ENCODE measurements at places on chromosomes 7 and 10.

DNA sequence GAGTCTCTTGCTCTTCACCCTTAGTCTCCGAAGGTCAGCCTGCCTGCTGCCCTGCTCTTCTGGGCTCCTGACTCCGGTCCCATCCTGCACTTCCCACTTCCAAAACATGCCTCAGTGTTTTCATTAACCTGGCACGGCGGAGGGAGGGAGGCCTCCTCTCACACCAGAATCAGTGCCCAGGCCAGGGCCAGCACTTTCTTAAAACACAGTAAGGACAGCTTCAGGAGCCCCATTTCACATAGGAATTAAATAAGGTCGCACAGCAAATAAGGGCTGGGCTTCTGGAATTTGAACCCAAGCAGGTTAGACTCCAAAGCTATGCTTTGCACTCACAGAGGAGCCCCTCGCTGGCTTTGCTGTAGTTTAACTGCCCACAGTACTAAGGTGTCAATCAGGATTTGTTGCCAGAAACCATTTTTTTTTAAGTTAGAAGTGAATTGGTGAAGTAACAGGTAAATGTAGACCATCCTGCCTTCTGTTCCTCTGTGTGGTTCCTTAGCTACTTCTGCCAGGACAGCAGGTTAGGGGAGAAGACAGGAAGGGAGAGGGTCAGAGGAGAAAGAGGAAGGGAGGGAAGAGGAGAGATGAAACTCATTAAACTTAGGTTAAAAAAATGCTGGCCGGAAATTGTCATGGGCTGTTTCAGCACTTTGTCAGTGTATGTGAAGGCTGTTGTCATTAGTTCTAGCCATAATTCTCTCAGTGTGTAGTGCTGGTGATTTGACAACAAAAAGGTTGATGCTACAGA, 1.1 kb downstream of the RASSF4 start:
- DNase-seq = no peak

DNA sequence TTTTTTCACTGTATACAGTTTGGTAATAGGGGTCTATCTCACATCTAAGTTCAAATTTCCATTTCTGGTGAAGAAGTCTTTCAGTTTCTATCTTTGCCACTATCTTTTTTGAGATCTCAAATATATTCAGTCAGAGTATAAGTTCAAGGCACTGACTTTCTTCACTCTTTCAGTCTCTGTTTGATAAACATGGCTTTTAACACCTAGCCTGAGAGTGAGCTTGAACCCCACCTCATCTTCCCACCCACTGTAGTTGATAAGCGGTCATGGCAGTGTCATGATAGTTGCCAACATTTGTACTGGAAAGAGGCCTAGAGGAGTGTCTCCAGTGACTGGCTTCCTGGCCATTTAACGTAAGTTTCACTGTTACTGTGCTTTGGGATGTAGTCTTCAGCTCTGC, 41.2 kb upstream of the AGR3 start:
- DNase-seq = no peak

GRCh38 chr10:19385846-19386450, 337.3 kb downstream of the MALRD1 start:
- no peak for DNase-seq

- peak; percentile 33 for DNase-seq
Observed at GRCh38 chr7:46283852-46284251, 362.8 kb upstream of the IGFBP3 start.

DNA sequence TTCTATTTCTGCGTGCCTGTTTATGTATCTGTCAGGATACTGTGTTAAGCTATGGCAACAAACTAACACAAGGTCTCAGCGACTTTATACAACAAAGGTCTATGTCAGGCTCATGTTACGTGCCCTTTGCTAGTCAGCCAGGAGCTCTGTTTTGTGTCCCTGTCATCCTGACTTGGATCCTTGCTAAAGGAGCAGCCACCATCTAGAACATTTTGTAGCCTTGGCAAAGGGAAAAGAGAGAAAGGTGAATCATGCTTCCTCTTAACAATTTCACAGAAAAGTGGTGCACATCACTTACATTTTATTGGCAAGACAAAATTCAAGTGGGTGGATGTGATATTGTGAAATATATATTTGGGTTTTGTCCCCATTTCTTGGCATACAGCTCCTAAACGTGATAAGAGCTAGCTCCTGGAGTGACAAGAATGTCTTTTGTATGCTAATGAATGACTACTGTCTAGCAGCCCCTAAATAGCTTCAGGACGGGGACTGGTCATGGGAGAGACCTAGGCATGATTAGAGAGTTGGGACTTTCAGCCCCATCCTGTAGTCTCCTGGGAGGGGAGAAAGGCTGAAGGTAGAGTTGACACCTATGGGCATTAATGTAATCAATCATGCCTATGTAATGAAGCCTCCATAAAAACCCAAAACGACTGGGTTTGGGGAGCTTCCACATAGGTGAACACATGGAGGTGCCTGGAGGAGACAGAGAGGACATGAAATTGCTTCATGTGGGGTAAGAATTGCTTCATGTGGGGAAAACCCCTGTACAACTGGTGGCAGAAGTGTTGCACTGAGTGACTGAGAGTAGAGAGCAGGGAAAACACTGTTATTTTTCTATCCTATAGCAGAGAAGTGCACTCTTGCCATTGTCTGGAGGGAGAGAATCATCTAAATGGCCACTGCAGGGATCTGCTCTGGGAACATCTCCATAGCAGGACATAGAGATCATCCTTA, 33.0 kb downstream of the MRPL32 start:
- DNase-seq = no peak

GRCh38 chr10:77667426-77668324, 30.1 kb upstream of the KCNMA1 start:
- peak; percentile 62 for DNase-seq

DNA sequence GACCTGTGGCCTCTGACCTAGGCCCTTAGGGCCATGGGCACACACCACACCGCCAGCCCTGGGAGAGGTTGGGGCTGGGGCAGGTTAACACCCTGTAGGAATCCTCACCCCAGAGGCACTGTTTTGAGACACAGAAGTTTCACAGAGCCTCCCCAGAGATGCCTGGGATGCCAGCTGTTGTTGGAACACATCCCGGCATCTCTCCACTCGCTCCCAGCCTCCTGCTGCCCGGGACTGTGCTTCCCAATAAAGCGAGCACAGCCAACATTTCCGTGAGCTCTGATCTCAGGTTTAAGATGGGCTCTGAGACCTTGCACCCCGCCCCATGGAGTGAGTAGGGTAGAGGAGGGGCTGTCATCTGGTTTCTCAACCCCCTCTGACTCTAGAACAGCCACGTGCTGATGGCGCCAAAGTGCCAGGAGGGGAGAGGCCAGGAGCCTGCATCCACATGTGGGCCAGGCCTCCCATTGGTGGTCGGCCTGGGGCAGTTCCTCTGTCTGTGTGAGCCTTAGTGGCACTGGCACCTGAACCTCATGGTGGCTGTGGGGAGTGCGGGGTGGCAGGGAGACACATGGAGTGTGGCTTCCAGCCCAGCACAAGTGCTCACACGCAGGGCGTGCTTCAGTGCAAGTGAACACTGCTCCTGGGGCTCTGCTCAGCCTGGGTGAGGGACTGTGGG, 54.7 kb downstream of the RASGEF1A start:
- peak; percentile 23 for DNase-seq

DNA sequence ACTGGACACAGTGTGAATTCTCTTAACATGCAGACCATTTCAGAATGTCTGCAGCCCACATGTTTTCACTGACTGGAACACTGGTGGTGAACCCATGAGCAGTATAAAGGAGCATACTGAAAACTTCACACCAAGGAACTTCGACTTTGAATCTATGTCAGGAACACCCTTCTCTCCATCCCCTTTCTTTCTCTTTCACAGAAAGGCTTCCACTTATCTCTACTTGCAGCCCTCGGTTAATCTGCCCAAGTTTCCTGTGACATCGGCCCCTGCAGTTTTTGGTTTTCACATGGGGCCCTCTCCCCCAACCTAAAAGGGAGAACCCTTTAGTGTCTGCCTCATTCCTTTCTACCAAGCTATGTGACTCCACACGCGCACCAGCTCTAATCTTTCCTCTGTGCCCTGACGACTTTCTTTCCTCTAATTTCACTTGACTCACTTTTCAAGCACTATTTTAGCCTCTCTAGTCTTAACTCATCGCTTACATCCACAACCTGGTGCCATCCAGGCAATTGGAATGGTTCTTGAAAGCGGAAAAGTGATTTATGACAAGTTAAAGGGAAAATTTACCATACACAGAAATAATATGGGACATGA, 70.1 kb downstream of the RELN start:
- no peak for DNase-seq

DNA sequence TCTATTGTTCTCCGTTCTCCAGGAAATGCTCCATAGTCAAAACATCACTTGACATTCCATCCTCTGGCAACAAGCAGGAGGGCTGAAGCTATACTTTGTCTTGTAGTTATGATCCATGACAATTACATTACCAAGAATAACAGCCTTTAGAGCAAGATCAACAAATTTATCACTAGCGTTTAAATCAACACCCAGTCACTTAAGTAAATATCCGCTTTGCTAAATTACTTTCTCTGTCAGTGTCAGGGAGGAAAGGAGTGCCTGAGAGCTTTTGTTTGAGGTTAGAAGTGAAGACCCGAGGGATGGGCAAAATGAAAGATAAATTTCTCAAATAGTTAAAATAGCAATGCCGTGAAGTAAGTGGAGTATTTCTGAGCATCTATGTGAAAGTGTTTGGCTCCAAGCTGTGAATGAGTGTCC, 236.1 kb upstream of the BMPER start:
- DNase-seq = peak; percentile 48

DNA sequence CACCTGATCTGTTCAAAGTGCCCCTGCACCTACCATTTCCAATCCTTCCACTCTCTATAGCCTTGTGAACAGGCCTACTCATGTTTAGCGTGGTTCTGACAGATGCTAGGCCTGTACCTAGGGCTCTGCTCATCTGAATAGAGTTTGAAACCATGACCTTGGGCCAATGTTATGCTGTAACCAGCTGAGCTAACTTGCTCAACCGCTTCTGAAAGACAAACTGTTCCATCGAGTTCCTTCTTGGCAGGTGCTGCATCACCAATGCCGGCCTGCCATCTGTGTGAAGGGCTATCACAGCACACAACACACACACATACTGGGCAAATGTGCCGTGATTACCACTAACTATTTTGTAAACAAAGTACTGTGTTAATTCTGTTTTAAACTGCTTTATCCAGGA, 419.0 kb upstream of the GALNT17 start:
- DNase-seq = no peak

- no peak for DNase-seq
Observed at GRCh38 chr7:68362745-68363518, 1235.3 kb upstream of the AUTS2 start.

DNA sequence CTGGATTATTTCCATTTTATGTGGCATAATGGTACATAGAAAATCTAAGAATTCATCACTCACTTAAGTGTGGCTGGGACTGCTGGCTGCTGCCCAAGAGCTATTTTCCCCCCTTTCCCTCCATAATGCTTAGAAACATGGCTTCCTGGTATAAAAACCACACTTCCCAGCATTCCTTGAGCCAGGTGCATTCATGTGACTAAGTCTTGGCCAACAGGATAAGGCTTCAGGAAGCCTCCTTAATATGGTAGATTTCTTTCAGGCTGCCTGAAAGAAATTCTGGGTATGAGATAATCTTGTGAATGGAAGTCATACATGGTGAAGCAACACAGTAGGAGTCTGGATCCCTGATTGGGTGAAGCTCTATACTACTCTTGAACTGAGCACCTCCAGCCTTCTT, 178.0 kb downstream of the JAZF1 start:
- DNase-seq = peak; percentile 44

DNA sequence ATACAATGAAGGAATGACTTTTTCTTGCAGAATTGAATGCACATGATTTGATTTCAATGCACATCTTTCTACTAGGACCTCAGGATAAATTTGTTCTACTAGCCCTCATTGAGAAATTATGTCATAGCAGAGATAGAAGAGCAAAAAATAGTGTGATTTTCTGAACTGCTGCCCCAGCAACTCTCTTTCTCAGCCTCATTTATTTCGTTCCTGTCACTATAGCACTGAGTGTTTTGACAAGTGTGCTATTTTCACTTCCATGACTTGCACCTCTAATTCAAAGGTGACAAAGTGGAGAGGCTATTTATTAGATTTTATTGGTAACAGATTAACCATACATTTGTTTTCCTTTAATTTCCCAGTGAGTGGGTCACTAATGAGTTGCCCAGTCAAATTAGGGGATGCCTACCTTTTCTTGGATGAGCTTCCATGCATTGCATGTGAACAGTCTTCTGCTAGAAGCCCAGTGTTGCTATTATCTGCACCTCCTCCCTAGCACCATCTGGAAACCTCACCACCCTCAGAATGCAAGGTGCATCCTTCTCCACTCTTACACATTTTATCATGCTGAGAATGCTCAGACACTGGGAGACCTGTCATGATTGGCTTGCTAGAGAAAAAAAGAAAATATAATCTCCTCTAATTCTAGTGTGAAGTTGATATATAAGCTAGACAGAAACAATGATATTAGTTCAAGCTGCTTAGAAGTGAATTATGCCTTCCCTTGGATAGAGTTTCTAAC, 119.6 kb upstream of the CTTNBP2 start:
- DNase-seq = no peak

DNA sequence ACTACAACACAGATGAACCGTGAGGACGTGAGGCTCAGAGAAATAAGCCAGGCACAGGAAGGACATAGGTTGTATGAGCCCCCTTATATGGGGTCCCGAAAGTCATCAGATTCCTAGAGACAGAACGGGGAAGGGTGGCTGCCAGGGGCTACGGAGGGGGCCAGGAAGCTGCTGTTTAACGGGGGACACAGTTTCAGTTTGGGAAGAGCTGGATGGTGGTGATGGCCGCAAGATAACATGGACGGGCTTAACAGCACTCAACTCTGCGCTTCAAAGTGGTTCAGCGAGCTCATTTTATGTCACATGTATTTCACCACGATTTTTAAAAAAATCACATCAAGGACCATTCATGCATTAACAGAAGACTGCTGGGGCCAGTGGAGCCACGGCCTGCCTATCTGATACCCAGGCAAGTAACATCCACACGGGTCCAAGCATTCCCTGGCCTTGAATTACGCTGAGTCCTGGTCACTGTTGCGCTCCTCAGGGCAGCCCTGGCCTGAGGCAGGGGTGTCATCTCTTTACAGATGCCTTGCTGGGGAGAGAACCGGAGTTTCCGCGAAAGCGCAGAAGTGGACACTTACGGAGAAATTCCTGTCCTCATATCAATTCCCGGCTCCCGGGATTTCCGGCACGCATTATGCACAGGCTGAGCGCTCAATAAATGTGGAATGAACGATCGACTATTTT, 1.5 kb downstream of the CARD11 start:
- DNase-seq = no peak

Data from LHCN-M2 (cell line).